ENCODE measurements at places on chromosomes 7 and 10.

- DNase-seq = peak; percentile 37
These were observed 935 bp downstream of the TM9SF3 start for GRCh38 chr10:96585736-96586418.

DNA sequence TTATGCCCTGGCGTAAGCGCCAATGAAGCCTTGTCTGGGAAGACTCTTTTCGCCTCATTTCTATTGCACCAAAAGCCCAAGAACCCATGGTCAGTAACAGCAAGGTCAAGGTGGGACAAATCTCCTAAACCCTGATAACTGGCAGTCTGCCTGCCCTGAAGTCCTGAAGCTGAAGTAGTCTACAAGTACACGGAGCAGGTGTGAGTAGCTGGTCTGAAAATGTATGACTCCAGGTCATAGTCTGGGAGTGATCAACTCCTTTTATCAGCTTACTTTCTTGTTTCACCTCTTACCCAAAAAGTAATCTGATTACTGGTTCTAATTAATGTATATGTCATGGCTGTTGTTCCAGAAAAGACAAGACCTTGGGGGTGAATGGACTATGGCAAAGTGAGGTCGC lies 107.3 kb upstream of the EFCAB10 start:
- DNase-seq = no peak

DNA sequence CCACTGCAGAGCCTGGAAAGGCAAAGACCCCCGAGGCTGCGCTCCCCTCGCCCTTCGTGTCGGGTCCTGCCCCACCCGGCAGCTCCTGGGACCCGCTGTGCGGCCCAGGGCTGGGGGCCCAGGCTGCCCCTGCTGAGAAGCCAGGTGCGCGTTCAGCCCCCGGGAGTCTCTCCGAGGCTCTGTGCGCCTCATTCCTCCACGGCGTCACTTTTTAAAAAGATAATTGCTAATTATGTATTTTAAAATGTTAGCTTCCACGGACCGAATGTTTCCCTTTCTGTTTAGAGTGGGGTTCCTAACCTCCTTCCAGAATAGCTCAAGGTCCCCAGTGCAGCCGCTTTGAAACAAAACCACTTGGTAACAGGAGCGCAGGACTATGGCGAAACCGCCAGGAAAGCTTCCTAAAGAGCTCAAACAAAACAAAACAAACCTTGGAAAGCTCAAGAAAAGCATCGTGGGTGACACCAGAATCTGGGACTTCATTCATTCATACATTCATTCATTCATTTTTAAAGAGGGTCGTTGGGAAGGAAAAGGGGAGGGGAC lies 45.6 kb downstream of the PDIA4 start:
- no peak for DNase-seq

DNA sequence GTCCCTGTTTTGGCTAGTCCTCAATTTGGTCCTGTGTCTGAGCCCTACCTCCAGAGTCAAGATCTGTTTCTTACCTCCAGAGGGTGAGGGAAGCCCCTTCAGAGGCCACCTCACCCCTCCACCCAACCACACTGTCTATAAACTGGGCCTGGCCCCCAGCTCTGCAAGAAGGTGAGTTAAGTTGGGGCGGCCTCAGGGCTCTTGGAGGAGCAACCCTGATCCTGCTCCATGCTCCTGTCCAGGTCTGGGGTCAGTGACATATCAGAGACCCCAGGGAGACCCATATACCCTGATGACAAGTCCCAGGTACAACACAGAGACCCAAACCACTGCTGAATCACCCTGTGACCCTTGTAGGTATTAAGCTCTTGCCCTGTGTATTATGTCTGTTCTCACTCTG lies 69.5 kb downstream of the MYL10 start:
- DNase-seq = no peak

DNA sequence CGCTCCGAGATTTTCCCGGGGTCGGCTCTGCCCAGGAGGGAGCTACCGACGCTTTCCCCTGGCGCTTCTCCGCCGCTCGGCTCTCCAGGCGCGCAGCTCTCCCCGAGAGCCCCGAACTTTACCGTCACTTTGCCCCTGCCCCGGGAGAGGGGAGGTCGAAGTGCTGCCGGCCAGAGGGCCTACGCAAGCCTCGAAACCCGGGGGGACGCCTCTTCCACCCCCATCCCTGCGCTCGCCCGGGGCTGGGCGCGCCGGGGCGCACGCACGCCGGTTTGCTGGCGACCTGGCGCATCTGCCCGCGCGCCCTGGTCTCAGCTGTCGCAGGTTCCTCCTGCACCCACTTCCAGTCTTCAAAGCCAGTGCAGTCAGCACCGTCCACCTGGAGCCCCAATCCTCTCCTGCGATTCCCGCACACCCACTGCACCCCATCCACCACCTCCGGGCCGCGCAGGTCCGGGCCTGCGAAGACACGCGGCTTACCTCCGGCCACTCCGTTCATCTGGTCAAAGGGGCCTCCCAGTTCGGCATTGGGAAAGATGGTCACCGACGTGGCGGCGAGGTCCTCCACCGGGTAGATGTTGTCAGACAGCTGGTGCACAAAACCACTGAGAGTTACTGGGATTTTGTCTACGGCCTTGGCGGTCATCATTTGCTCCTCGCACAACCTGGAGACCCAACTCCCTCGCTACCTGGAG lies 638 bp downstream of the EGR2 start:
- no peak for DNase-seq

DNA sequence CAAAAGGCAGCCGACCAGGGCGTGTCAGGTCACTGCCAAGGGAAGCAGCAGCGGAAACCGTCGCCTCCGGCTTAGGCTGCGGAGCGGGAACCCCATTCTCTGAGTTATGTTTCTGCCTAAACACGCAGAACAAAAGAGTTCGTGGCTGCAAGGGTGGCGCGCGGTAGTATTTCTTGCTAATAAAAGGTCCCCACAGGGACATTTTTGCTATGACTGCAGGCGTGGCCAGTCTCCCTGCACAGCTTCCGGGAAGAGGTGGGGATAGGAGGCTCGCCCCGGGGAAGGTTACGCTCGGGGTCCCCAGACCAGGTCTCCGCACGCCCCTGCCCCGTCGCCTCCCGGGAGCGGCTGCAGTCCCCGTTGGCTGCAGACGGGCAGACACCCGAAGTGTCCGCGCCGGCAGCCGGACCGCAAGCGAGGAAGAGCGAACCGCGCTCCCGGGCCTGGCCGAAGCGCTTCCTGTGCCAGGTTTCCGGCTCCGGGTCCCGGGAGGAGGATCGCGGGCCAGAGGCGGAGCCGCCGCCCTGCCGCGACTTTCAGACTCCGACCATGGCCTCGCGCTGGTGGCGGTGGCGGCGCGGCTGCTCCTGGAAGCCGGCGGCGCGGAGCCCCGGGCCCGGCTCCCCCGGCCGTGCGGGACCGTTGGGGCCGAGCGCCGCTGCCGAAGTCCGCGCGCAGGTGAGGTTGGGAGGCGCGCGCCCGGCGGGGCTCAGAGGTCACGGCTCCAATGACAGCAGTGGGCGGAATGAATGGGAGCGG lies at the start of gene PDSS1:
Gene PDSS1 (plus strand): TSS at position 539 of the 759 bp plus-strand sequence. CDS start 11 bp downstream, at position 550.
- peak; percentile 75 for DNase-seq

DNA sequence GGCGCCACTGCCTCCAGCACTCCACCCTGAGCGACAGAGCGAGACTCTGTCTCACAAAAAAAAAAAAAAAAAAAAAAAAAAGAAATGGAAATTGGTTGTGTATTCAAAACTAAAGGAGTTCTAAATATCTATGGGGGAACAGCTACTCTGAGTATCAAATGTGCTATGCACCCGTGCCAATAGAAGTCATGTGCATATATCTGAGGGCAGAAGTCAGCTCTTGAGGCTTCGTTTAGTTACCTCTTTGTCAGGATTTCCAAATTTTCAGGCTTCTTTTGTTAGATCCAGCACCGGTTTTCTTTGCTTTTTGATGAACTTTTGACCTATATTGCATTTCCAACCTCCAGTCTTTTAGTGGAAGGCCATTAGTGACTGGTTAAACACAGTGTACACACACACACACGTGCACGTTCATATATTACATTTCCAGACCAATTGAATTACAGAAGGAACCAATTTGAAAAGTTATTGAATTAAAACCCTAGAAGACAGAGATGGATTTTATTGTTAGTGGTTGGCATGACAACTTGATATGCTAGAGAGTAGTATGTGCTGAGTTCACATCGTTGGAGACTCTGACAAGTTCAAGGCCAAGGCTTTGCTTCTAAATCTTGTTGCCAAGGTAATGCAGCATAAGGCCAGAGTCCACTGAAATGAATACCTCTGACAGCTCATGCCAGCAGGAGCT lies 33.1 kb upstream of the ADD3 start:
- no peak for DNase-seq

GRCh38 chr7:128830231-128831177 lies at the start of gene FLNC:
Gene FLNC, plus strand, starts transcription at chr7:128830406. Its CDS starts 232 bp downstream, at chr7:128830638.
- peak; percentile 14 for DNase-seq

DNA sequence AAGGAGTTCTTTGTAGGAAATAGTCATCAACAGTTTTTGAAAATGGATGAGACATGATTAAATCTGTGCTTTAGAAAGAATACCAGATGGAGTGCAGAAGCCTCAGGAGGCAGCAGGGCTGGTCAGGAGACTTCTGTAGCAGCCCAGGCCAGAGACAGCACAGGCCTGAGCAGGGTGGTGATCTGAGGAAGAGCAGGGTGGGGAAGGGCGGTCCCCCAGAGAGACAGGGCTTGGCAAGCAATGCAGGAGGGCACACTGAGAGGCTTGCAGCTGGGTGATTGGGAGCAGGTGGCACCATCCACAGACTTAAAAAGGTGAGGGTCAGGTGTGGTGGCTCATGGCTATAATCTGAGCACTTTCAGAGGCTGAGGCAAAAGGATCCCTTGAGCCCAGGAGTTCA lies 4.3 kb upstream of the SMKR1 start:
- DNase-seq = no peak

- no peak for DNase-seq
These were observed 48.6 kb downstream of the HIBADH start for GRCh38 chr7:27614095-27614494.

GRCh38 chr7:100483090-100483721 lies 521 bp upstream of the NYAP1 start:
- DNase-seq = peak; percentile 79

- DNase-seq = no peak
These were observed 100.6 kb upstream of the GLCCI1 start for GRCh38 chr7:7867846-7868571.

DNA sequence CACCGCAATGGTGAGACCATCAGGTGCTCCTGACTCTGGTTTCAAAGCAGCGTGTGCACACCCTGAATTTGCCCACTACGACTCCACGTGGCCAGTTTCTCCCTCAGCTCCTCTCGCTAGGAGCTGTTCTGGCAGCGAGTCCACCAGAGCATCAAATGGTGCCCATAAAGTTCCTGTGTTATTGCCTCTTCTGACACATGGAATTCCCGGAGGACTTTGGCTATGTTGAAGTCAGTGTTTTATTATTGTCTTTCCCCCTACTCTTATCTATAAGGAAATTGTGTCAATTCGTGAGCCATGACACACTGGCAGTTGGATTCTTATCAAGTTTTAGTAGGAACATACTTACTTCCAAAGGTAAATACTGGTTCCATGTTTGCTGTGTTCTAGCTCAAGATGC lies 53.9 kb upstream of the NPVF start:
- no peak for DNase-seq

- DNase-seq = no peak
These were observed 219.2 kb downstream of the CCSER2 start for GRCh38 chr10:84547616-84548015.

DNA sequence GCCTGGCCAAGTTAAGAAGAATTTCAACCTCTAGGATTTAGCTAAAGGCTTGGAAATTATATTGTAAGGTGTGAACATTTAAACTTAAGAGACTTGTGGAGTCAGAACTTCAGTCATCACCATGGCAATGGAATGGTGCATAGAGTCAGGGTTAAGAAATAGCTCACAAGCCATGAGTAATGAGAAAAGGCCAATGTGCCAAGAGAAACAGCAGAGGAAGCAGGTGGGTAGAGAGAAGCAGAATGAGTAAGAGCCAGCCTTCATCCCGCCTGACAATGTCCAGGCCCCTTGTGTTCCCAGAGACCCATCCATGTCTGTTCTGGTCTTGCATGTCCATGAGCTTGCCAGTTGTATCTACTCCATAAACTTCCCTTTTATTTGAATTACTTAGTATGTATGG lies 62.6 kb upstream of the TBX20 start:
- no peak for DNase-seq

DNA sequence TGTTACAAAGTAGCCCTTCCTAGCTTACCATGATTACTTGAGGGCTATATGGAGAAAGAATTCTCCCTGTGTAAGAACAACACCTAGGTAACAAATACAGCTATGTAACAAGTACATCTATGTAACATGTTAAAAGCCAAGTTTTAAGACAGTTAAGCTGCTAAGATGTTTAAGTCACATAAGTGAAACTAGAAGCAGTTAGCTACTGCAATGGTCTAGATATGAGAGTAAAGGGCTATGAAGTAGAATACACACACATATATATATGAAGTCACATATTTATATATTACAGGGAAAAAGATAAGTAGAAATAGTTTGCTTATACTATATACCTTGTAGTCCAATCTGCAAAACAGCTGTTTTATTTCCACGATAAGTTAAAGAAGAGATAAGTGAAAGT lies 14.4 kb downstream of the POT1 start:
- no peak for DNase-seq

- DNase-seq = no peak
These were observed 17.5 kb downstream of the DPYSL4 start for GRCh38 chr10:132204078-132204780.

- peak; percentile 68 for DNase-seq
These were observed 39.8 kb upstream of the SRGN start for GRCh38 chr10:69048103-69048502.

GRCh38 chr10:98957801-98958200 lies 277.9 kb downstream of the HPSE2 start:
- DNase-seq = no peak

Data from activated CD4-positive, alpha-beta T cell treated with anti-CD3 and anti-CD28 coated beads, Interleukin-2, amount 50 U/mL, for 16 hours (primary cell).